Cardiac ventricle fibroblast (primary cell): ENCODE measurements at places on chromosomes 4 and X. TPM values are rescaled to one million over a fixed set of nuclear protein-coding genes. Genes with fewer than 3 reads are reported as not detected.

Gene TEX11
- not detected in 2 replicates for total RNA-seq

Gene CPLX1
- total RNA-seq, result not detected in 2 replicates

Gene UCHL1
- total RNA-seq, result 282 and 287 TPM in 2 replicates

Gene AFM
- total RNA-seq, result not detected in 2 replicates

Gene HAND2
- total RNA-seq, result 14.4 and 15.3 TPM in 2 replicates

Gene SPON2
- 253 and 255 TPM in 2 replicates for total RNA-seq

Gene ARHGAP4
- total RNA-seq, result 0.31 and 3.9 TPM in 2 replicates

Gene FAM47A
- not detected in 2 replicates for total RNA-seq
